ENCODE measurements at places on chromosomes 1 and 21.

GRCh38 chr1:93575621-93576284, 105.9 kb downstream of the BCAR3 start:
- no peak for DNase-seq

GRCh38 chr1:58886611-58887010, 102.8 kb upstream of the JUN start:
- no peak for DNase-seq

DNA sequence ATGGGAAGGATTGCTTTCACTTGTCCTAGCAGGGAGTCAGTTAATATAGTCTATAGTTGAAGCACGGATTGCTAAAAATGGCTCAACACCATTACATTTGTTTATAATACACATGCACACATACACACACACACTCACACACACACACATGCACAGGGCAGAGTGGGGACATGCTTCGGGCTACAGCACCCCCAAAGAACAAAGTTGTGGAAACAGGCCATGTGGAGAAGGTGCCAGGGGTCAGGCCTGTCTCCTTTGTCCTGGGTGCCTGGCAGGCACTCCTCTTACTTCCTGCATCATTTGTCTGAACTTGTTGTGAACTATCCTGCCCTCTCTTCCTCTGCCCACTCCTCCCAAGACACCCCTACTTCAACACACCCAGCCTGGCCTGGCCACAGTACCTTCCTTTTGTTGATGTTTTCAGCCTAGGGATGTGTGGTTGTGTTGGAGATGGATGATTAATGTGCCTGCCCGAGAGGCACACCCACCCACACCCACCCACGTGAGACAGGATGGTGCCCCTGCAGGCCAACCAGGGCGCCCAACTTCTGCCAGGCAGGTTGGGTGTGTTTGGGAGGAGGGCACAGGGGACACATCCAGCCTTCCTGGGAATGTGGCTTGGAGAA, 17.5 kb downstream of the RASSF5 start:
- DNase-seq: no peak

DNA sequence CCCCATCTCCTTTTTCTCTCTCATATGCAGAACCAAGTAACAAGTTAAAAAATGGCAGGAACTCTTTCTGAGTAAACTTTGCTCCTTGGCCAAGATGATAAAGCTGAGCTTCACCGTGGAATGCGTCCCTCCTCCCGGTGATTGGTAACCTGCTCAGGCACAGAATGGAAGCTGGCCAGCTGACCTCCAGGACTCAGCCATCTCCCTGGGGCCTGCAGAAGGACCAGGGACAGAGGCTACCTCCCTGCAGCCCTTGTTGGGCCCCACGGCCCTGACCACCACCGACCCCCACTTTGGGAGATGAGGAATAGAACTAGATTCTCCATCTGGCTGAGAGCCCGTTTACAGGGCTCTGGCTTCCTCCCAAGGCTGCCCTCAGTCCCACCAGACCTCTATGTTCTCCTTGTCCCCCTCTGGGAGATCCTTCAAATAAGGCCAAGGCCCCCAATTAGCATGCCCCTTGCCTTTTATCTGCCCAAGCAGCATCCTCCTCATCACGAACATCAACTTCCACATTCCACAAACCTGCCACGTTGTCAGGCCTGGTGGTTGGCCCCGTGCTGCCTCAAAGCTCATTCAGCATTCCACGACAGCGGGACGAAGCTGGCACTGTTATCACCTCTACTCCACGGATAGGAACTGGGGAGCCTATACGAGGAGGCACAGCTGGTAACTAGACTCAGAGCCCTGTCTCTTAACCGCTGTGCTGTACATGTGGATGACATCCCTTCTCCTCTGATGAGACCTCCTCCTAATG, 74.2 kb downstream of the CD34 start:
- no peak for DNase-seq

DNA sequence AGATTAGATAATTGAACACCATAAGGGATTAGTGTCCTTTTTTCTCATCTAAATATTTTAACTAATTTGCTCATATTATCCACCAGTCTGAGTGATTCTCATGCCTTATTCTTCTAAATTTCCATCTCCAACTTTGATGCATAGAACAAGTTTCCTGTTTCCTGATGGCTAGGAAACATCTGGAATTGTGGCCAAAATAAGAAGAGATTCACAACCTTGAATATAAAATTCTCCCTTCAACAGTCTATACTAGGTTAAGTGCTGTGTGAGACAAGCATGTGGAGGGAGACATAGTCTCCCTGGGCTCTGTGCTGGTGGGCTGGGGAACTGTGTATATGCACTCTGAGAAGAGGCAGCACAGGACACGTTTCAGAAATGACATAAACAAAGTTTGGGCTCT, 21.6 kb upstream of the ROR1 start:
- no peak for DNase-seq

DNA sequence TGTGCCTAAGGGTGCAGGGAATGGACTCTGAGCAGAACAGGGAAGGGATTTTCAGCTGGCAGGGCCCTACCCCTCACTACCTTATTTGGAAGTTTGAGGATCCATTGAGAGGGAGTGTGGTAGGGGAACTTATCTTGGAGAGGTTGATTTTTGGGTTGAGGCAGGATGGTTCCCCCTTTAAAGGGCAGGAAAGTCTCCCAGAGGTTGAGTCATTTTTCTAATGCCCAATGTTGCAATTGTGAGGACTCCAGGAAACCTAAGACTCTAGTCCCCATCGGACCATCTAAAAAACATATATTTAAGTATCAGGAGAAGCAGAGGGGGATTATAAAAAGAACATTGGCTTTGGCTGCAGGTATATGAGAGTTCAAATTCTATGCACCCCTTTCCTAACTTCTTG, 47.3 kb downstream of the SAMD13 start:
- no peak for DNase-seq

- DNase-seq: no peak
Measured at GRCh38 chr1:172269084-172269483, 151.4 kb upstream of the C1orf105 start.

GRCh38 chr1:212256369-212256768, 28.8 kb upstream of the PPP2R5A start:
- no peak for DNase-seq

- DNase-seq: no peak
Measured at GRCh38 chr1:173050865-173051264, at the start of gene TNFSF18. Gene TNFSF18, minus strand, starts transcription at chr1:173050941. Its CDS starts 45 bp downstream, at chr1:173050896.

DNA sequence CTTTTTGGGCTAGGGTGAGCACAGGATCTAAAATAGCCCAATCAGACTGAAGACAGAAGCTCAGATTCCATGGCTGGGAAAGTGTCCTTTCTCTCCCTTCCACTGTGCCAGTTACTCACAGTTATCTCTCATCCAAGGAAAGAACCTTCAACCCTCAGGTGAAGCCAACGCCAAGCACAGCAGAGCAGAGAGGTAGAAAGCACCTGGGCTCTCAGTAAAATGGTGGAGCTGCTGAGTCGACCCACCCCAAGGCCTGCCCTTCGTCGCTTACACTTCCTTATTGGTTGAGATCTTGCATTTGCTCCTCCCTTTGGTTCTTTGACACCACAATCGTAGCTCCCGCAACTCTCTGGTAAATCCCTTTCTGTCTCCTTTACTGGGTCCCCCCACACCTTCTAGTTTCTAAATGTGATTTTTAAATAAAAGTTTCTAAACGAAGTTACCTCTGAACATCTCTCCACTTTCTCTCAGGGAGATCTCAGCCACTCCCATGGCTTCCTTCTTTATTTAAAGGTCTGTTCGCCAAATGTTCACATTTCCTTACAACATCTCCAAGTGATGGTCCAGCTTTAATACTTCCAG, 27.5 kb upstream of the SLC30A1 start:
- no peak for DNase-seq

DNA sequence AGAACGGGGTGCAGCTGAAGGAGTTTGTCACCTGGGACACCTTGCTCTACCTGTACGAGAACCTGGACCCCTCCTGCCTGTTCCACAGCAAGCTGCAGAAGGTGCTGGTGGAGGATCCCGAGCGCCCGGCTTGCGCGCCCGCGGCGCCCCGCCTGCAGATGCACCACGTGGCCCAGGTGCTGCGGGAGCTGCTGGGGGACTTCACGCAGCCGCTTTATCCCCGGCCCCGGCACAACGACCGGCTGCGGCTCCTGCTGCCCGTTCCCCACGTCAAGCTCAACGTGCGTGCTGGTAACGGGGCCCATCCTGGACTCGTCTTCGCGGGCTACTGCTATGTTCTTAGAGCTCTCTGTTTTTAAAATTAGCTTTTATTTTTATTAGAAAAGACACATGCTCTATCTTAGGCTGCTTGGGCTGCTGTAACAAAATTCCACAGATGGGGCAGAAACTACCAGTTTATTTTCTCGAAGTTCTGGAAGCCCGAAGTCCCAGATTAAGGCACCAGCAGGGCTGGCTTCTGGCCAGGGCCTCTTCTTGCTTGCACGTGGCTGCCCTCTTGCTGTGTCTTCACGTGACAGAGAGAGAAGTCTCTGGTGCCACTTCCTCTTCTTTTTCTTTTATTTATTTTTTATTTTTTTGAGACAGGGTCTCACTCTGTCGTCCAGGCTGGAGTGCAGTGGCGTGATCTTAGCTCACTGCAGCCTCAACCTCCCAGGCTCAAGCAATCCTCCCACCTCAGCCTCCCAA, 38.1 kb downstream of the TRPM2 start:
- peak; percentile 31 for DNase-seq

GRCh38 chr1:91201694-91202093, 179.9 kb upstream of the ZNF644 start:
- DNase-seq: no peak

DNA sequence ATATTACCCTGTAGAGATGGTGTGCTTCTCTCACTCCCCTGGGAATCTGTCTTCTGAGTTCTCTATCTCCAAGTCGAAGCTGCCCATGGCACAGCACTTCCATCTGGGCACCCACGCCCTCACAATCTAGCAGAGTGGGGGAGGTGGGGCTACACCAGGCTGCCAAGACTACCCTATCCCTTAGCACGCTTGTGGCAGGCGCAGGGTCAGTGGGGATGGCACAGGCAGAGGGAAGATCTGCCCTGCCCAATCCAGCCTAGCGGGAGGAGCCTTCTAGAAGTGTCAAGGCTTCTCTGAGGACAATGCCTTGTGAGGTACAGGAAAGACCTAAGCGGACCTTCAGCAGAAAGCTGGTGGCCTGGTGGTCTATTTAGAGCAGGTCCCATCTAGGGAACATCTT, 49.1 kb downstream of the DMAP1 start:
- DNase-seq: no peak

DNA sequence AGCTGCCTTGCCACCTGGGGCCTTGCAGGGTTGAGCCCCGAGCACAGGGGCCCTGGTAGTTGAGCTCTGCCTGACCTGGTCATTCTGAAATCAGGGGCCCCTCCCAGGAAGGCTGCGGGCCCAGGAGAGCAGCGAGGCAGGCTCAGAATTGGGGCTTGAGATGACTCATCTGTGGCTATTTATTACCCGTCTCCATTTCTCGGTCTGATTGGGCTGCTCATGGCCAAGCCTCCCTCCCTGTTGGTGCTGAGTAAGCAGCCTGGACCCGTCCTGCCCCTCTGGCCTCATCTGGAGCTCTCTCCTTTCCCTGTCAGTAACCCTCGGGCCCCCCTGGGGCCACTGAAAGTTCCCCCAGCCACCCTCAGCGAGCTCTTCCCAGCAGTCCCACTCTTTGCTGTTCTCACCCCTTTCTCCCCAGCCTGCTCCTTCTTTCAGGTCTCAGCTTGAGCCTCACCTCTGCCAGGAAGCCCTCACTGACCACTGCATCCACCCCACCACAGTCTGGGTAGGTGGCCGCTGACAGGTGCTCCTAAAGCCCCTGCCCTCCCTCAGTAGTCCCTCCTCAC, 11.0 kb upstream of the TNFRSF8 start:
- DNase-seq: no peak

DNA sequence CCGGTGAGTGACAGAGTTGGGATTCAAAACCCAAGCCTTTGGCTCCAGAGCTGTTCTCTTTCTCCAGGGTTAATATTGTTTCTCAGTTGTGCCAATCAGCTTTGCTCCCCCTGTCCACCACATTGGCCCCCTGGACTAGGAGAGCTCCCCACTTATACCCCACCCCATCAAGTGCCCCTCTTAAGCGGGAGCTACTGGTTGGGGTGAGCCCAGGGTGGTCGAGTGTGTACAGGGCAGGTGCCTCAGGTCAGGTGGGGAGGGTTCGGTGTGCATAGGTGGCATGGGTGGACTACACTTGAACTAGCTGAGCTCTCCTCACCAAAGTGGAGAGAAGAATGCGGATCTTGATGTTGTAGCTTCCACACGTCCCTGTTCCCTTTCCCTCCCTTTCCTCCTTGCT, 14.2 kb downstream of the KCNA2 start:
- DNase-seq: peak; percentile 3

- no peak for DNase-seq
Measured at GRCh38 chr1:185566995-185567394, 167.2 kb upstream of the HMCN1 start.

DNA sequence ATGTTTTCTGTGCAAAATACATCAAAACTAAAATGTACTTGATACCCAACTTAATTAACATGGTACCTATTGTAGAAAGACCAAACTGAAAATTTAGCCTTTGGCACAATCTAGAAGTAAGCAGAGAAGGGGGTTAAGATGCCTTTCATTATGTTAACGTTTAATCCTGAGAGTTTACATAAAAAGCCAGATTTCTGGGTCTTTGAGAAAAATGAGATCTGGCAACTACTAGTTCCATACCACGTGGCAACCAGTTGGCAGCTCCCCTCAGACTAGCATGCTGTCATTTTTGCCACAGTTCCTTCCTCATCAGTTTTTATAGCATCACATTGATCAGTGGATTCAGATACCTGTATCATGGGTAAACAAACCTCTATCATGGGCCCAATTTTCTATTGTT, 1.5 kb downstream of the RO60 start:
- DNase-seq: no peak

- no peak for DNase-seq
Measured at GRCh38 chr1:3292051-3292722, 162.3 kb upstream of the ARHGEF16 start.

GRCh38 chr1:205492201-205492667, 12.2 kb upstream of the CDK18 start:
- DNase-seq: no peak

DNA sequence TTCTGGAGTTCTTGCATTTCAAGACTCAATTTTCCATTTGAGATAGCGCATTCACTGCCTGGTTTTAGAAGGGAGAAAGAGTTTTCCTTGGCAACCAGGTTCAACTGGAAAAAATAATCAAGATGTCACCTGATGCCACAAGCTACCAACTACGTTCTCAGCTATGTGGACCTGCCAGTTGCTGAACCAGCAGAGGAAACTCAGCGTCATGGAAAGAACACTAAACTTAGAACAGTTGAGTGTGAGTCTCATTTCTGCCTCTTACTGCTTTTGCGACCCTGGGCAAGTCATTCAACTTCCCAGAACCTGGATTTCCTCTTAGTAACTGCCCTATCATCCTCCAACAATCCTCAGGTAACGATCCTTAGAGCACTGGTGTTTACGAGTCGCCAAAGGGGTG, 373.0 kb upstream of the ESRRG start:
- DNase-seq: no peak

GRCh38 chr21:33380483-33380998, 22.7 kb upstream of the IFNGR2 start:
- no peak for DNase-seq

GRCh38 chr21:34808569-34809204, 139.9 kb downstream of the CLIC6 start:
- DNase-seq: no peak

Data from mesothelial cell of epicardium (in vitro differentiated cells).